T-cell (primary cell): ENCODE measurements at places on chromosomes 11 and 22.

DNA sequence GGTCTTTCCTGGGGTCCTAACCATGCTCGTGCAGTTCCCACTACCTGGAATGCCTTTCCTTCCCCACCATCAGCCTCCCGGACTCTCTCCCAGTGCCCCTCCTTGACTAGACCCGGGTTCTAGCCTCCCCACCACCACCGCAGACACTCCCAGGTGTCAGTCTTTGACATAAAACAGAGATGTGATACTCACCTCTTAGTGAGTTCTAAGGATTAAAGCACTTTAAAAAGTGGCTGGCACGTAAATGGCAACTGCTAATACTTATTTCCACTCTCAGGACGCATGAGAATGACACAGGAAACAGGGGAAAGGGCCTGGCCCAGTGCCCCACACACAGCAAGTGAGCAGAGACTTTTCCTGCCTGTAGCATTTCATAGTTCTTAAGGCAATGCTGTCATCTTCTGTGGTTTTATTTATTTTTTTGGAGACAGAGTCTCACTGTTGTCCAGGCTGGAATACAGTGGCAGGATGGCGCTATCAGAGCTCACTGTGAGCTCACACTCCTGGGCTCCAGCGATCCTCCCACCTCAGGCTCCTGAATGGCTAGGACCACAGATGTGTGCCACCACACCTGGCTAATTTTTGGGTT is 1.9 kb upstream of the SLC25A45 start:
- DNase-seq = no peak

GRCh38 chr11:9005087-9005486 is 1.3 kb upstream of the NRIP3 start:
- DNase-seq = no peak

DNA sequence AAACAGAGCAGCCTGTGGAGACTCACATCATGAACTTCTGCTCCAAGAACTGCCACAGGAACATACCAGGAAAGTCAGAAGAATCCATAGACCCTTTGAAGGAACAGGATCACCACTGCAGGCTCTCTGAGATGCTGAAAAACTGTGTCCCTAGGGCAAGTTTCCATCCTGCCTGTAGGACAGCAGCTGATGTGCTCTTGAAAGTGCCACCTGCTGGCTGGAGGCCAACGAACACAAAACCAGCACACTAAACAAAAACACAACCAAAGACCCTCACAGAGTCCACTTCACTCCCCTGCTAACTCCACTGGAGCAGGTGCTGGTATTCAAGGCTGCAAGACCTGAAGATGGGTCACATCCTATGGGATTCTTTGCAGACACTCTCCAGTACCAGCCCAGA is 12.0 kb upstream of the NXPE1 start:
- DNase-seq = no peak

- no peak for DNase-seq
Measured at GRCh38 chr11:45470151-45470793, 184.1 kb upstream of the SYT13 start.

DNA sequence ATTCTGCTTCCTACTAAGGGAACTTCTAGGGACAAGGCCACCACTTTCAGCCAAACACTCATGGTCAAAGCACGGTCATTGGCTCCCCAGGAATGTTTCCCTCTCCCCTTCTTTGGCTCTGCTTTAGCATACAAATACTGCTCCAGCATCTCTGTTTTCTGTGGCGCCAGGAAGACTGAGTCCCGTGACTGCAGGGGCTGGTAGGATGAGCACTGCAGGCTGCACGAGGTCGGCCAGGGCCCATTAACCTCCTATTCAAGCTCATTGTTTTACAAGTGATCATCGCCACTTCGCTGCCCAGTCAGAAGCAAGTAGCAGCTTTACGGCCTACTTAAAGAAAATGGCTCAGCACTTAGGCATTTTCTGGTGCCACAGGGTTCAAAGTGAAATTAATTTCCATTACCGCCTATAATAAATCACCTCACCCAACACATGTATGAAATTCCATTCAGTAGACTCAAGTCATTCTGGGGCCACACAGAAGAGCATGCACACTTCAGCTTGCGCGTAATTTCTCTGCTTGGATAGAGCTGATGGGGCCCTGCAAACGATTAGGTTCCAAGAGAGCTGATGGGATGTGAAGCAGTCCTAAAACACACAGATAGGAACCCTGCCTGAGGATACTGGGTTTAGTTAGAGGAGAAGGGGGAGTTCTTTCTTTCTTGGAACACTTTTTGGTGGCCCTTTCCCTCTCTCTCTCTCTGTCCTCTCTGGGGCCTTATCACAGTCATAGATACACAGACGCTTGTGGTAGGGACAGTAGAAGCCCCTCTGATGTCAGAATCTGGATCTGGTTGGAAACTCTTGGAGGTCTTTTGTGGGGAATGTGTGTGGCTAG is 173.7 kb downstream of the KIF18A start:
- no peak for DNase-seq

DNA sequence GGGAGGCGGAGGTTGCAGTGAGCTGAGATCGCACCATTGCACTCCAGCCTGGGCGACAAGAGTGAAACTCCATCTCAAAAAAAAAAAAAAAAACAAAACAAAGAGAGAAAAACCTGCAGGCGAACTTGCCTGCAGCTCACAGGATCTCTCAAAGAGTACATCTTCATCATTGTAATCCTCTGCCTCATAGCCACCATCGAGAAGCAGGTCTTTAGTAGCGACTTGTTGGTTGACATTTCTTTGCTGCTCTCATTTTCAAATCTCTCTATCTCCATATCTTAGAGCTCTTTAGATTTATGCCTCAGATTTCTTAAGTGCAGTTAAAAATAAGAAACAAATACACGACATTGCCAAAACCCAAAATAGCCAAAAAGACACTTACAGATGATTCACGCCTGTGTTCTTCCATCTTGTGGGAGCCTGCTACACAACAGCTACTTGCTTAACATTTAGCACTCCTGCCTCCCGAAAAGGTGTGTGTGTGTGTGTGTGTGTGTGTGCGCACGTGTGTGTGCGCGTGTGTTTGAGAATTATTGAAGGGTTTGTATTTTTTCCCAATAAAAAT is 14.6 kb downstream of the FAM227A start:
- DNase-seq = no peak

- DNase-seq = no peak
Measured at GRCh38 chr11:75078233-75078632, 18.4 kb downstream of the OR2AT4 start.

DNA sequence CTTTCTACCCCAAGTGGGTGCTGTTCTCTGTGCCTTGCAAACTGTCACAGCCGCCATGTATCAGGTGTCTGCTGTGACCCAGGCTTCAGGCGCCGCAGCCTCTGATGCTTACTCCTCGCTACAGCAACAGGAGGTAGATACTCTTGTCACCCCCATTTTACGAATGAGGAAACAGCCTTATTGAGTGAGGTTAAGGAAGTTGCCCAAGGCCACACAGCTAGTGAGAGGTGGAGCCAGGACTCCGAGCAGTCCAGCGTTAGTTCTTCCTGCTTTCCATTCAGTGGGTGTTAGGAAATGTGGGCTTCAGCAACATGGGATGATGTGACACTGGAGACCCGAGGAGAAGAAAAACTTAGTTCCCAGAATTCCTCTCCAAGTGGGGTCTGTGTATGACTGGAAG is 14.3 kb downstream of the RNF215 start:
- DNase-seq = no peak

- DNase-seq = no peak
Measured at GRCh38 chr22:19105456-19105855, 16.8 kb downstream of the DGCR2 start.

DNA sequence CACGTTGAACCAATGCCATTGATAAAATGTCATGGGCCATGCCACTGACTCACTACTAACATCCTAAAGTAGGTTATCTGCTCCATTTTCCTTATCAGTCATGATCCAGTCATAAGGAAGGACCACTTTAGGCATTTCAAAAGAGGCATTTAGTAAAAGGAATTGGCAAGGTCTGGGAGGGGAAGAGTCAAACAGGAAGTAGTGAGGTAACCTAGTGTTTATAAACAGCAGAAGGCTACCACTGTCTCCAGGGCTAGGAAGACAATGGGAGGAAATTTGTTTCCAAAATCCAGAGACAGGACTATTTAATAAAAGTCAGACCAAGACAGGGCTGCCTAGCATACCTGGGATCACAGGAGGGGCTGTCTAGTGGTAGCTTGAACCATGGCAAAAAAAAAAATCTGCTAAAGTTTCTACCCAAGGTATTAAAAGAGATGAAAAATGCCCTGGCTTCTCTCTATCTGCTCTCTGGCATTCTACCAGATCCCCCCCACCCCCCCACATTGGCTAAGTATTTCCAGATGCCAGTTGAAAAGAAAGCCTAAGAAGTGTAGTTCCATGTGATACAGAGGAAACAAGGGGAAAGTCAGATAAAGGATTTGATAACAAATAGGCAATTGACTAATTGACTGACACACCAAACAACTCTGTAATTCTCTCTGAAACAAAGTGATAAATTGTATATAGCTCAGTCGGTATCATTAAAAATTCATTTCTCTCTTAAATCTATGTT is 50.4 kb upstream of the C11orf87 start:
- no peak for DNase-seq

DNA sequence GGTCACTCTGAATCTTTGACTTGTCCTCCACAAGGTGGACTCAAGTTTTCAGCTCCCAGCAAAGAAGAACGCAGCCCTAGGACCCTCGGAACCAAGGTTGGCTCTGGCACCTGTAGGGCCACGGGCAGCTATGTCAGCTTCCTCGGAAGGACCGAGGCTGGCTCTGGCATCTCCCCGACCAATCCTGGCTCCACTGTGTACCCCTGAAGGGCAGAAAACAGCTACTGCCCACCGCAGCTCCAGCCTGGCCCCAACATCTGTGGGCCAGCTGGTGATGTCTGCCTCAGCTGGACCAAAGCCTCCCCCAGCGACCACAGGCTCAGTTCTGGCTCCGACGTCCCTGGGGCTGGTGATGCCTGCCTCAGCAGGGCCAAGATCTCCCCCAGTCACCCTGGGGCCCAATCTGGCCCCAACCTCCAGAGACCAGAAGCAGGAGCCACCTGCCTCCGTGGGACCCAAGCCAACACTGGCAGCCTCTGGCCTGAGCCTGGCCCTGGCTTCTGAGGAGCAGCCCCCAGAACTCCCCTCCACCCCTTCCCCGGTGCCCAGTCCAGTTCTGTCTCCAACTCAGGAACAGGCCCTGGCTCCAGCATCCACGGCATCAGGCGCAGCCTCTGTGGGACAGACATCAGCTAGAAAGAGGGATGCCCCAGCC is 2.2 kb downstream of the INPP5J start:
- no peak for DNase-seq

DNA sequence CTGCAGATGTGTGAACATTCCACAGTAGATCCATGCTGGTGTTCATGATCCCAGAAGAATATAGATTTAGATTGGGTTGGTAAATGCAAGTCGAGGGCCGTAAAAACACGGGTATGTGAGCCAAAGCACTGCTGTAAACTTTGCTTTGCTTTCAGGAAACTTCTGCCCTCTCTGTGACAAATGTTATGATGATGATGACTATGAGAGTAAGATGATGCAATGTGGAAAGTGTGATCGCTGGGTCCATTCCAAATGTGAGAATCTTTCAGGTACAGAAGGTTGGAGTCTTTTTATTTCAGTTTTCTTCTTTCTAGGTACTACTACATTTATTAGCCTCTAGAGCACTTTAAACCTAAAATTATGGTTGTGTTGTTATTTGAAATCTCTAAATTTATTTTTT is 36.2 kb upstream of the TTC36 start:
- DNase-seq = no peak

DNA sequence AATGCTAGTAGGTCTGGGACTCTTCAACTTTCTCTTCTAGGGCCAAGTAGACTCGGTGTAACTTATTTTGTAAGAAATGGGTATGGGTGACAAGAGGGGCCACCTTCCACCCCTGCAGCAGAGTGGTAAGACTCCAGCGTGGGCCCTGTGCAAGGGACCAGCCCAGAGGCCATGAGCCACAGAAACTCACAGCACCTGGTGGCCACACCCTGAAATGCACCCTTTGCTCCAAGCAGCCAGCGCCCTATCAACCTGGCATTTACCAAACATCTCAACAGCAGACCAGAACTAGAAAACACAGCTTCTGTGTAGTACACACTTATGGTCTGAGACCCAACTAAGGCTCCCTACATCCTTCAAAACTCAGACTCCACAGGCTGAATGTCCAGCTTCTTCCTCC is 5.7 kb downstream of the CDCA5 start:
- DNase-seq = peak; percentile 61

- peak; percentile 75 for DNase-seq
Measured at GRCh38 chr22:36180038-36180880, 19.7 kb upstream of the APOL3 start.

DNA sequence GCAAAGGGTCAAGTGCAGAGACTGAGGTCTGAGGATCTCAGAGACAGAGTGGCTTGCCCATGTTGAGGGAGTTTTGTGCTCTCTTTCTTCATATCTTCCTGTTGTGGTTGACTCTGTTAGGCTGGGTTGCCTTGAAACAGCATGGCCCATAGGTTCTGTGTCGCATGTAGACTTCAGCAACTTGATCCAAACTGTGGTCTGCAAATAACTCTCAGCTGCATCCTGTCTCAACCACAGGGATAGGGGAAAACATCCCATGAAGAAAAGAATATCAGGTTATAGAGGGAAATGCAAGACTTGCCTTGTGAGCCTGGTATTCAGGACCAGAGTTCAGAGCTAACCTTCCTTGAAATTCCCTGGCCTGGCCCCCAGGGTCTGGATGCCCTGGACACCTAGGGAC is 69.4 kb downstream of the FLI1 start:
- DNase-seq = no peak

- DNase-seq = no peak
Measured at GRCh38 chr11:127055236-127055635, 54.7 kb upstream of the KIRREL3 start.

DNA sequence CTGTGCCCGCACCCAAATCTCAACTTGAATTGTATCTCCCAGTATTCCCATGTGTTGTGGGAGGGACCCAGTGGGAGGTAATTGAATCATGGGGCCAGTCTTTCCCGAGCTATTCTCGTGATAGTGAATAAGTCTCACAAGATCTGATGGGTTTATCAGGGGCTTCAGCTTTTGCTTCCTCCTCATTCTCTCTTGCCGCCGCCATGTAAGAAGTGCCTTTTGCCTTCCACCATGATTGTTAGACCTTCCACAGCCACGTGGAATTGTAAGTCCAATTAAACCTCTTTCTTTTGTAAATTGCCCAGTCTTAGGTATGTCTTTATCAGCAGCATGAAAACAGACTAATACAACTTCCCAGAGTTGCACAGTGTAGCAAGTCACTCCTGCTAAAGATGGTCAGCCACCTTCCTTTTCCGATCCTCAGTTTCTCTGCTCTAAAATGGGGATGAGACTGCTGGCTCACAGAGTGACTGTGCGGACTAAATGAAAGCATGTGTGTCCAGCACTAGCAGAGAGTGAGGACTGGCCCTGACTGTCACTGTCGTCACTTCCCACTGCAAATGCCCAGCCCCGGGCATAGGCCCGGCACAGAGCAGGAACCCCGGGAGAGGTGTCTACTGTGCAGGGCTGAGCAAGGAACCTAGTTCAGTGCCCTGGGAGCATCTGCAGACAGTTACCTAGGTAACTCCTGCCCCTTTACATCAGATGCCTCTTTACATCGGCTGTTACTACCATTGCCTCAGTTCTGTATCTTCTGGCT is 9.5 kb downstream of the TSKU start:
- no peak for DNase-seq
